ENCODE measurements at places on chromosomes 7 and 10. TPM values are rescaled to one million over a fixed set of nuclear protein-coding genes. Genes with fewer than 3 reads are reported as not detected.

NKX1-2 gene
- 1.2 TPM for total RNA-seq

OPALIN gene
- not detected for total RNA-seq

PLEKHS1 gene
- total RNA-seq, result 0.32 TPM

PTF1A gene
- not detected for total RNA-seq

ZNF679 gene
- total RNA-seq, result not detected

GRM3 gene
- not detected for total RNA-seq

AQP1 gene
- total RNA-seq, result 104 TPM

TBX20 gene
- not detected for total RNA-seq
